A549 (cell line): ENCODE measurements at places on chromosomes 6 and 20.
A peak's percentile ranks its signal among the peaks of the same experiment; 100 is the strongest.

GRCh38 chr20:19786311-19786710 is 28.3 kb downstream of the RIN2 start:
- no peak for DNase-seq

GRCh38 chr6:158029668-158030230 is 48.1 kb downstream of the SYNJ2 start:
- no peak for DNase-seq

- DNase-seq: no peak
Observed at GRCh38 chr6:27178407-27178730, 69.1 kb upstream of the PRSS16 start.

- DNase-seq: no peak
Observed at GRCh38 chr6:43921548-43922425, 151.8 kb downstream of the VEGFA start.

- DNase-seq: no peak
Observed at GRCh38 chr6:41088451-41088850, 15.7 kb downstream of the NFYA start.

DNA sequence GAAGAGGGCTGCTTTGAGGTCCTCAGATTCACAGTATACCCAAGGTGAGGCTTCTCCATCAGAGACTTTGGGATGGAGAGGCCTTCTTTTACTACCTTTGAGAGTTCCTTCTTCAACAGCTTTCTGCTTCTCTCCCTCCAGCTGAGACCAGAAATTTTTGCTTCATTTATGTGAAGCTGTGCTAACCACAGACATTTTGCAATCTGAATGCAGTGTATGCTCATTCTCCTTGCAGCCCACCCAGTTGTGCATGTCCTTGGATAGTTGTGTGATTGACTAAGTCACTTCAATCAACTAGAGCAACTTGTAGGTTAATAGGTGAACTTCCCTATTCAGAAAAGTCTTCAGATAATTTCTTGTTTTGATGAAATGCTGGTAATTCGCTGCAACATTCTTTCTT is 20.1 kb downstream of the DCBLD1 start:
- DNase-seq: no peak

- DNase-seq: peak; percentile 83
Observed at GRCh38 chr20:297925-298775, 780 bp downstream of the ZCCHC3 start.

- no peak for DNase-seq
Observed at GRCh38 chr20:59146780-59147565, 16.6 kb upstream of the ZNF831 start.

DNA sequence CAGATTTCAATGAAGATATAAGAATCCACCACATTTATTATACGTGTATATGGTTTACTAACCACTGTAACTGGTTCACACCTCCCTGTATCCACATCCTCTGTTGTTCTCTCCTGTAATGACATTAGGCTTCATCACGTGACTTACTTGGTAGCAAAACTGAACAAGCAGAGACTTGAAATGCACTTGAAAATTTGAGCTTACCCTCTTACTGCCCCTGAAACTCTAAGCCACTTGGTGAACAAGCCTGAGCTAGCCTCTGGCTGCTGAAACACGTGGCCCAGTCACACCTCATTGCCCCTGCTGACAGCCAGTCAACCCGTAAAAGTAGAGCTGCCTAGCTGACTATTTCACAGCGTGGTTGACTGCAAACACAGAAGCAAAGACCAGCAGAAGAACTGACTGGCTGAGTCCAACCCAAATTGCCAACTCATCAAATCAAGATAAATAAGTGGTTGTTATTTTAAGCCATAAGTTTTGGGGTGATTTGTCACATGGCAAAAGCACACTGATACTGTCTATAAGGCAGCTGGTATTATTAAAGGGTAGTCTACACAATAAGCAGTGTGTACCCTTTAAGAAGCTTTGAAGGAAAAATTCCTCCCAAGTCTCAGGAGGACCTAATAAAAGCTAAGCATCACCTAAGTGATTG is 109.0 kb downstream of the RALGAPA2 start:
- no peak for DNase-seq

DNA sequence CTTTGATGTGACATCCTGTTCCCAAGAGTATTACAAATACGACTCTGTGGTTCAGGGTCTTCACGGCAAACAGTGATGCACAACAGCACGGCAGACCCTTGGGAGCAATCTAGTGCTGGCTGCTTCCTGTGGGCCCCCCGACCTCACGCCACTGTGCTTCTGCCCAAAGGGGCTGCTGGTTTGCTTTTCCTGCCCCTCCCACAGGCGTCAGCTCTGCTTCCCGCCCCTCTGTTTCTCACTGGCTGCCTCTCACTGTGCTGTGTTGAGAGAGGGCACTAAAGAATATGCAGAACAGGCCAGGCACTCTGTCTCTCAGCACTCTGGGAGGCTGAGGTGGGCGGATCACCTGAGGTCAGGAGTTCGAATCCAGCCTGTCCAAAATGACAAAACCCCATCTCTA is 554.5 kb upstream of the AGPAT4 start:
- no peak for DNase-seq

DNA sequence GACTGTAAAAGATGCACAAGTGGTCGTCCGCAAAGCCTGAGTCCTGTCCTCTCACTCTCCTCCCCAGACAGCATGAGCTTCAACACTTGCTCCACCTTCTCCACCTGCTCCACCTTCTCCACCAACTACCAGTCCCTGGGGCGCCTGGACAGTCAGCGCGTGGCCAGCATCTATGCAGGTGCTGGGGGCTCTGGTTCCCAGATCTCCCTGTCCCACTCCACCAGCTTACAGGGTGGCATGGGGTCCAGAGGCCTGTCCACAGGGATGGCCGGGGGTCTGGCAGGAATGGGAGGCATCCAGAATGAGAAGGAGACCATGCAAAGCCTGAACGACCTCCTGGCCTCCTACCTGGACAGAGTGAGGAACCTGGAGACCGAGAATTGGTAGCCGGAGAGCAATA is 162.2 kb upstream of the NT5E start:
- DNase-seq: no peak

DNA sequence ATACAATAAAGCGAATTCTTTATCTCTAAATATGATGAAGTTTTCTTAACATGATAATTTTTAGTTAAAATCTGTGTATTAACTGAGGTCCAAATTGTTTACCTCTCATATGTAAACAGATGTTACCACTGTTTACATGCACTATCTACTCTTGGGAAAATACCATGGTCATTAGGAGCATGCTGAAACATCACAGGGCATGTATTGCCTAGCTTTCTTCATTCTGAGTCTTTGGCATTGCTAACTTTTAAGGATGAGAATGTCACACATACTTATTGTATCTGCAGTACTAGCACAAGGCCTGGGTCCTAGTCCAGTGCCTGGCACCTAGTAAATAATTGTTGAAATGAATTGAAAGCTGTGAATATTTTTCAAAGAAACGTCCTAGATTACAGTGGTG is 20.6 kb downstream of the SMPDL3A start:
- no peak for DNase-seq

GRCh38 chr6:144305567-144305966 is 20.4 kb downstream of the UTRN start:
- no peak for DNase-seq

- DNase-seq: no peak
Observed at GRCh38 chr6:1770435-1770843, 160.7 kb downstream of the FOXC1 start.

GRCh38 chr6:143323729-143324470 is 126.6 kb downstream of the ADAT2 start:
- DNase-seq: no peak

DNA sequence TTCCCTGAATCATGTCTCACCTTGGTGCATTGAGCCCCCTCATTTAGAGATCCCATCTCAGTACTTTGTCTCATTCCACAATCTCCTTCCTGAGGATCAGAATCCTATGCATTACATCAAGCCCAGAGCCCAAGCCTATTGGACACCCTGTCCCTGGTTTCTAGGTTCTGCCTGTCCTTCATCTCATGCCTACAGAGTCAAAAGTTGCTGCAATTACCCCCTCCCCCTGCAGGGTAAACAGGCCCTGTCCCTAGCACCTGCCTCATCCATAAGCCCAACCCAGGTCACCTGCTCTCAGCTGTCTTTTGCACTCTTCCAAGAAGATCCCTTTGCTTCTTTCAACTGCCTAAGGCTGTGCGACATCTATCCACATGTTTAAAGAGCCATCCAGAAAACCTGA is 93.9 kb downstream of the SPTLC3 start:
- no peak for DNase-seq

DNA sequence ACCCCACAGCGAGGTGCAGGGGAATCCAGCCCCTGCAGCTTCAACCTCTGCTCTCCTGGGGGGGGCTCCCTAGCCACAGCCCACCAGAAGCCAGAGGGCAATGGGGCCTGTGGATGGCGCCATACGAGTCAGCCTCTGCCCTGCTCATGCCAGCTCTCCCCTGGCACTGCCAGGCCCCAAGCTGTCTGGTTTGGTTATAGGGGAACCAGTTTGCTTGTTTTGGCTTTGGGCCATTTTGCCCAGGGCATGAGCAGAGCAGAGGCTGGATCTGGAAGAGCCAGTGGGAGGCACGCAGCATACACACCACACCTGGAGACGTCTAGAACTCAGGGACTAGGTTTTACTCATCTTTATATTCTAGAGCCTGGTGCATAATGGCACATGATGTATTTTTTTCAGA is 66.7 kb upstream of the SLC22A16 start:
- no peak for DNase-seq

GRCh38 chr6:20629509-20629908 is 95.3 kb downstream of the CDKAL1 start:
- DNase-seq: no peak

- DNase-seq: no peak
Observed at GRCh38 chr6:85421972-85422371, 27.9 kb upstream of the NT5E start.

- DNase-seq: no peak
Observed at GRCh38 chr6:151627689-151628444, 134.1 kb downstream of the CCDC170 start.

GRCh38 chr20:6818033-6818808 is 50.7 kb downstream of the BMP2 start:
- DNase-seq: no peak

GRCh38 chr6:35955521-35955920 is 34.6 kb upstream of the SRPK1 start:
- no peak for DNase-seq

GRCh38 chr6:56359201-56359899 is 112.0 kb upstream of the COL21A1 start:
- DNase-seq: peak; percentile 47

DNA sequence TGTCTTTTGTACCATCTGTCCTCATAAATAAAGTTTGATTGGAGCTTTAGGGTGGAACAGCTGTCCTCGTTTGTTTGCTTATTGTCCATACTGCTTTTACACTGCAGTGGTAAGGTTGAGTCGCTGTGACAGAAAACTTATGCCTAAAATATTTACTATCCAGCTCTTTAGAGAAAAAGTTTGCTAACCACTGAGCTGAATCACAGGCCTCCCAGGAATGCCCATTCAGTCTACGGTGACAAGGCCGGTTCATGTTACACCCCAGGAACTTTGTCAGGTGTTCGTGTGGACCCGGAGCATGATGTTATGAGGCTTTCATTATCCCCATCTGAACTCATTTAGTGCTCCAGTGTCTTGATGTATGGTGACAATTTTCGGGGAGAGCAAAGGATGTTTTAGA is 401.1 kb downstream of the SAMD5 start:
- DNase-seq: no peak

- no peak for DNase-seq
Observed at GRCh38 chr6:44275749-44276648, 5.7 kb downstream of the TMEM151B start.
